ENCODE measurements at places on chromosomes 4 and X.

DNA sequence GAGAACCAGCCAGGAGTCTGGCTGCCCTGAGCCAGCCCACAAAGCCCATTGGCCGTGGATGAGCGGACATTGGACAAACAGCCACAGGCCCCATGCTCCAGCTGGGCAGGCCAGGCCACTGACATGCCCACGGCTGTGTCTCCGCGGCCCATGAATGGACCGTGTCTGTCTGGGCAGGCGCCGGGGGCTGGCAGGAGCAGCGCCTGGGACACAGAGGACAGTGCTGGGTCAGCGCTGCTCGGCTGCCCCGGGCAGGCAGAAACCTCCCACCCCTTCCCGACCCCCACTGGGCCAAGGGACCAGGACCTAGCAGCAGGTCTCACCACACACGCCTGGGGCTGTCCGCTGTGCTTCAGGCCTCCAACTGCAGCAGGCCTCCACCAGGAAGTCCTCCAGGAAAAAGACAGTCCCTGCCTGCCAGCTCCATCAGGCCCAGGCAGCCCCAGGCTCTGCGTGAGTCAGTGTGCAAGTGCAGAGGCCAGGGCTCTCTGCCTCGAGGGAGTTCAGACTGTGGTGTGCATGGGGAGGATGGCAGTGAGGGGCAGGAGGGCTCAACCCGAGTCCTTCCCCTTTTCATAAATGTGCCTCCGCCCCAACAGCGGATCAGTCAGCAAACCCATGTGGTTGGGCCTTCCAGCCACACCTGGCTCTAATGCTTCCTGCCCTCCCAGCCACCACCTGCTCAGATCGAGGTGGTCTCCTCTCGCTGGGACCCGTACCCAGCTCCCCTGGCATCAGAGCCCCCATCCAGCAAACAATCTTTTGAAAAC lies 17.2 kb upstream of the FGFR3 start:
- DNase-seq: no peak

DNA sequence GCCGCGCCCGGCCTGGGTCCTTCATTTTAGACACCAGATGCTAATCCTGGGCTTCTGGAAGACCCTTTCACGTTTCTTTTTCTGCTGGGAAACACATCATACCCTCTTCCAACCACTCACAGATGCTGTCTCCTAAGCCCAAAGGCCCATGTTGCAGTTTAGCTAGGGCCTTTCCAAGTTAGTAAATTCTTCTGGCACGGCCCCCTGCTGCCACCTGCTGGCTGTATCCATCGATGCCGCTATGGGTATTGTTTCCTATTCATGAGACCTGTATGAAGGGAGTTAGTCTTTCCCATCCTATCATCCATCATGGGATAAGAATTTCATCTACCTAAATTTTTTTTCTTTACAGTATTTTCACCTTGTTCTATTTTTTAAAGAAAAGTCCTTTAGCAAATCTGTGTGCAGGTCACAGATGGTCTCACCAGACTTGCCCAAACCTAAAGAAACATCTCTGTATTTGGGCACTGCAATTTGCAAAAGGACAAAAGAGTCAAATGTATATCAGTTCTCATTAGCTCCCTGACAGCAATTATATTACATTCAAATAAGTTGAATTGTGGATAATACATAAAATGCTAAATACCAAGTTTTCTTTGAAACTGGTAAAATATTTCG lies 37.8 kb upstream of the SLC9A7 start:
- peak; percentile 2 for DNase-seq

- DNase-seq: no peak
Observed at GRCh38 chr4:40908297-40908696, 158.5 kb downstream of the NSUN7 start.

DNA sequence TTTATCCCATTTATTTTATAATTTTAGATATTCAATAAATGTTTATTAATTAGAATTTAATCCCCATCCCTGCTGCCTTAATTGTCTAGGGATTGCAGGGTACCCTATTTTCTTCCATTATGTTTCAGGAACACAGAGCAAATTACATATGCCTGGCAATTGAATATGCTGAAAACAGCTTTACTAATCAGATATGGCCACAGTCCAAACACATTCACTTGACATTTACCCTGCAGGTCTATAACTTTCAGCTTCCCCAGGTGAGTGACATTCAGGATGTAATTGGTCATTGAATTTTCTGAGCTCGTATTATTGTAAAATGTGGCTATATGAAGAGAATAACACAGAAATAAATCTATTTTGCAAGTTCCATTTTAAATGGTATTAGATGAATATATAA lies 218.7 kb upstream of the NDST4 start:
- no peak for DNase-seq

DNA sequence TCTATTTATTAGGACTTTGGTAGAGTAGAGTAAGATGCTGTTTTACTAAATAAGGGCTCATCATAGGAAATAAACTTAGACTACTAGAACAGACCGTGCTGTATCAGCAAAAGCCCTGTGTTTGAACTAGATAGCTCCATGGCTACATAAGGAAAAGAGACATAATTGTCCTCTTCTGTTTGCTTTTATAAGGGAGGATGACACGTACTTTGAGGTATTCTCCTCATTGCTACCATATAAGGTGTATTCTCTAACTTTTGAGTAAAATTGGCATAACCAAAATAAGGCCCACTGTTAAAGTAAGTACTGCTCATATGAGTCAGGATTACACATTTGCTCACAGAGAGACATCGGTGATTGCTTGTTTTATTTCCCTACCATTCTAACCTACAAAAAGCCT lies 64.3 kb downstream of the PDLIM5 start:
- no peak for DNase-seq

GRCh38 chrX:68989865-68990606 lies 161.2 kb downstream of the EFNB1 start:
- no peak for DNase-seq

- no peak for DNase-seq
Observed at GRCh38 chr4:2141762-2142451, 82.8 kb downstream of the NAT8L start.

DNA sequence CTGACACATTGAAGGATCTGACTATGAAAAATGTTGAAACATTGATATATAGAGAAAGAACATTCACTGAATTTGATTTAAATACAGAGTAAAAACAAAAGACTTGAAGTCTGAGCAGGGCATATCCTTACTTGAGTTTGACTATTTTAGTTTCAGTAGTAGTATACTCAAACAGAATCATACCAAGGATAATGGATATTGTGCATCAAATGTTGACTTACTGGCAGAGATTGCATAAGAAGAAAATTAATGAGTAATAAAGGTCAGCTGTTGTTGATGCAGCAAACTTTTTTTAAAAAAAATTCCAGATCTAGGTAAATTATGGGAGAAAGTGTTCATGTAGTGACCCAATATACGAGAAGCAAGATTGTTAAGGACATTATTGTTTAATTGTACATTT lies 94.5 kb upstream of the APOOL start:
- no peak for DNase-seq

GRCh38 chr4:5824227-5824626 lies 68.7 kb downstream of the CRMP1 start:
- no peak for DNase-seq

DNA sequence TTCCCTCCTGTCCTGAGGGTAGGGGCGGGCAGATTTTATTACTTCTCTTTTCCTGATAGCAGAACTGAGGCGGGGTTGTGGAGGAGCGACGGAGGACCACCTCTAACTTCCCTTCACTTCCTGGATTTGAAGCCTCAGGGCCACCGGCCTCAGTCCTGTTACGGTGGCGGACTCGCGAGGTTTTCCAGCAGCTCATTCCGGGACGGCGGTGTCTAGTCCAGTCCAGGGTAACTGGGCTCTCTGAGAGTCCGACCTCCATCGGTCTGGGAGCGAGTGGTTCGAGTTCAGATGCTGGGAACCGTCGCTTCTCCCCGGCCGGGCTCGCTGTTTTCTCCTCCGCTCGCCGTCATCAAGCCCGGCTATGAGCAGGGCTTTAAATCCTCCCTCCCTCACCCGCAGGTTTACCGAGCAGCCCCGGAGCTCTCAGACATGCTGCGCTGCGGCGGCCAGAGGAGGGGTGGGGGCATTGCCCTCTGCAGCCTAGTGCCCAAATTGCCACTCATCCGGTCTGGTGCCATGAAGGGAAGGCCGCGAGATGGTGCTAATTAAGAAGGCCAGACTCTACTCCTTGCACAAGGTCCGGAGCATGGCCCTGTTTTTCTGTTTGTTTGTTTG lies 23.3 kb downstream of the HAND2 start:
- no peak for DNase-seq

DNA sequence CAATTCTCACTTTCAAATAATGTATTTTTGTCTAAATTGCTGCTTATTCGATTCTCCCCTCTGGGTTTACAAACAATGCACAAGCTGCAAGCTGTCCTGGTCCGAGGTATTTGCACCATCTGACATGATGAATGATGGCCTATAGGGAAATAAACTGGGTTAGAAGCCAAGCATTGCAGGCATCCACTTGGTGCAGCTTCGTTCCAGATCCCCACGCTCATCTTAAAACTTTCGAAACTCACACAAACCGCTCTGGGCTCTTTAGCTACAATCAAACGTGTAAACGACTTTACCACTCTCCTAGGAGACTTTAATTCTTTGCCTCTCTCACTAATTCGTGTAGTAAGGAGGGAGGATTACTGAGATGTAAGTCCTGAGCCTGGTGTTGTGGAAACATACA lies 19.0 kb downstream of the PHKA2 start:
- no peak for DNase-seq

DNA sequence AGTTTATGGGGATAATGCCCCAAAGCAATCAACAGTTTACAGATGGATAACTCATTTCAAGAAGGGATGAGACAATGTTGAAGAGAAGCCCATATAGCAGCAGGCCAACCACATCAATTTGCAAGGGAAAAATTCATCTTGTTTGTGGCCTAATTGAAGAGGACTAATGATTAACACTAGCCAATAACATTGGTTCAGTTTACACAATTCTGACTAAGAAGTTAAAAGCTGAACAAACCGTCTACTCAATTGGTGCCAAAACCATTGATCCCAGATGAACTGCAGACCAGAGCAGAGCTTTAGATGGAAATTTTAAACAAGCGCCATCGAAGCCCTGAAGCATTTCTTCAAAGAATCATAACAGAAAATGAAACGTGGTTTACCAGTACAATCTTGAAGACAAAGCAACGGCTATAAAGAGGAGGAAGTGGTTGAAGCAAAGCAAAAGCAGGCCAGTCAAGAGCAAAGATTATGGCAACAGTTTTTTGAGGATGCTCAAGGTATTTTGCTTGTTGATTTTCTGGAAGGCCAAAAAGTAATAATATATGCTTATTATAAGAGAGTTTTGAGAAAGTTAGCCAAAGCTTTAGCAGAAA lies 20.5 kb upstream of the BLTP1 start:
- DNase-seq: no peak

GRCh38 chr4:178311997-178312396 lies 869.8 kb upstream of the AGA start:
- DNase-seq: no peak

DNA sequence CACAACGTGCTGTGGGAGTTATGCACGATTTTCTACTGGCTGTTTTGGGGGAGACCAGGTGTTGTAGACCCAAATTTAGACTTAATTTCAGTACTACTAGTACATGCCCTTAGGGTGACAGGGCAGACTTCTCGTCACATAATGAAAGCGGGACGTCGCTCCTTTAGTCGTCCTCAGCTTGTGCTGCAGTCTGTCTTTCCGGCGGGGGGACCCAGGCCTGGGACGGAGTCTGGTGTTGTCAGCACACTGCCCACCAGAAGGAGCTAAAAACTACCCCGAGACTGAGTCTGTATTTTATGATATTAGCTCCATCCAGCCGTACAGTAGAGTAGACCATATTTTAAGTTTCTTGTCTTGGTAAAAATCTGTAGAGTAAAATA lies 35.5 kb downstream of the NOP14 start:
- DNase-seq: no peak
